Myocyte (in vitro differentiated cells): ENCODE measurements at places on chromosomes 5 and 9.
A peak's percentile ranks its signal among the peaks of the same experiment; 100 is the strongest.

DNA sequence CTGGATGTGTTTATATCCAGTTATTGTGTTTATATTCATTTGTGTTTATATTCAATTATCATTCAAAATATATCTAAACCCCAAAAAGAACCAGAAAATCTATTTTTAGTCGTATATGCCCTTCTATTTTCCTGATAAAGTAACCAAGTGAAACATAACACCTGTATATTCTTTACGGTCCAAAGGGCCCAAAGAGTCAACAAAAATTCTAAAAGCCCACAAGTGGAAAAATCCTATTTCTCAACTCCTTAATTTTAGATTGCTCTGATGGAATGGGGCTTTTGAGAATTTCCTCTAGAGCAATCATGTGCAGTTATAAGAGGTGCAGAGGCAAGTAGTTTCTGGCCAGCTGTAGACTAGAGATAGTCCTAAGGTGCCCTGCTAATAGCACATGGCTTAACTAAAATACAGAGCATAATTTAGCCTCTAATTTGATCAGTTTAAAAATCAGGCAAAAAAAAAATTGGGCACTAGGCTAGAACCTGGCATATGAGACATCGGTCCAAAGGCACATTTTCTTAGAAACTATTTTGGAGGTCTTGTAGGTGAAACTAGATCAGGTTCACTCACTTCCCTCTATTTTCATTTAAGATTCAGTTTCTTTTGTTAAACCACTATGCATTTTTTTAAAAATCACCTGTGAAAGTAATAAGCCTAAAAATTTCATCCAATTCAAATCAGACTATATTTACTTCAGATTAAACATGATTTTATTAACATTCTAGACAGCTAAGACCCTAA lies 256.0 kb downstream of the FBXL17 start:
- no peak for DNase-seq

- no peak for DNase-seq
Observed at GRCh38 chr9:124632077-124632621, 125.0 kb upstream of the NR5A1 start.

- DNase-seq: peak; percentile 85
Observed at GRCh38 chr9:133532937-133533668, 1.4 kb upstream of the ADAMTSL2 start.

DNA sequence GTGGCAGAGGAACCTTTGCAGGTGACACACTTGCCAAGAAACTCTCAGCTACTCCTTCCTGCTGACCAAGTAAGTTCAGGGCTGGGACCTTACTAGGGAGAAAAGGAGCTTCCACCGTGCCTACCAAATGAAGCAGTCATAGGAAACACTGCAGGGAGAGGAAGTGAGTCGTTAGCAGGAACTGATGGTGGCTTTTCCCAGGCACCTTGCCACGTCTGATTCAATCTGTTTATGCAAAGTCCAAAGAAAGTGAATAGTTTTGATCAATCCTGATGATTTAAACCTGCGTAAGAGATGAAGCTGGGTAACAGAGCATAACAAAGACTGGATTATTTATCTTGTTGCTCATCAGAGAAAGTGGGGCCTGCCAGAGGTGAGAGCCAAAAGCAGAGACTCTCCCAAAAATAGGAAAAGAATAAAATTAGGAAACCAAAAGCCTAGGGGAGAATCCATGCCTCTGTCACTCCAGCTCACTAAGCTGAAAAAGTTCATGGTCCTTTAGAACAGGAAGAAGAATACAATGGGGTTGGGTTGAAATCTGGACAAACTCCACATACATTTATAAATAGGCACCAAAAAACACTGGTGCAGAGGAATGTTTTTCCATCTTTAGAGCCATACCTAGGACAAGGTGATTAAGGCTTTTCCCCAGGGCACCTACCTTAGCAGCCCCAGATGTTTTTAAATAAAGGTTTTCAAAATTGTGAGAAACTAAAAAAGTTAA lies 9.3 kb upstream of the PFDN1 start:
- DNase-seq: no peak

DNA sequence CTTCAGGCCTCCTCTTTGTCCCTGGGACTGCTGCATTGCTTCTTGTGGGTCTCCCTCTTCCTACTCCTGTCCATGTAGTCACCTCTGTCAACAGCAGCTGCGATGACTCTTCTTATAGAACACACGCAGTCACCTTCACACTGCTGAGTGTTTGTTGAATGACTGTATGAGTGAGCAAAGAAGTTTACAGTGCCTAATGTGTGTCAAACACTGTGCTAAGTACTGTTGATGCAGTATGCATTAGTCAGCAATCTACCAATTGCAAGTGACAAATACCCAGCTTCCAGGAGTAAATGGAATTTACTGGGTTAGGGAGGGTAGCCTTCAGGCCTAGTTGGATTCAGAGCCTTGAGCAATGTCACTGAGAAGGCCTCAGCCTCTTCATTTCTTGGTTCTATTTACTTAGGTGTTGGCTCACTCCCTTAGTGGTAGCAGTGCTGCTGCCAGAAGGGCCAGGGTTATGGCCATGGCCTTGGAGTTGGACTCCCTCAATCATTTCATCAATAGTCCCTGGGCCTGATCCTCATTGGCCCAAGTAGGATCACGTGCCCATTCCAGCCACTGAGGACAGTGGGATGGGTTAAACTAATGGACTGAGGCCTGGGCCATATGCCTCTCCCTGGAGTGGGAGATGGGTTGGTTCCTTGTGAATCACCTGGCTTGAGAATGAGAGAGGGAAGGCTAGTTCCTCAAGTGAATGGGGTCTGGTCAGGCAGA lies 93.5 kb downstream of the RGS3 start:
- no peak for DNase-seq

- no peak for DNase-seq
Observed at GRCh38 chr5:163448491-163448890, 11.1 kb downstream of the CCNG1 start.

DNA sequence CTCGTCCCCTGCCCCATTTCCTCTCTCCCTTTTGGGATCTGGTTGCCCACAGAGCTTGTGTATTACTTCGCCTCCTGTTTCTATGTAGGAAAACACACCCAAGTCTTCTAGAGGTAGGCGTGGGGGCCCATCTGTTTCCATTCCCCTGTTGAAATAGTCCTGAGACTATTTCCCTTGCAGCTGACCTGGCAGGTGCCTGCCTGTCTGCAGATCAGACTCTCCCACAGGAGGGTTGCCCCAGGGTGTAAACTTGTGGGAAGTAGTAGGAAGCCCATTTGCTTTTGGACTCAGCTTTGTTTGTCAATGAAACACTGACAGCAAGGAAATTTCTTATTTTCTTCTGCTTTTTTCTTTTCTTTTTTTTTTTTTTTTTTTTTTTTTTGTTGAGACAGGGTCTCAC lies 16.3 kb upstream of the GARNL3 start:
- no peak for DNase-seq

DNA sequence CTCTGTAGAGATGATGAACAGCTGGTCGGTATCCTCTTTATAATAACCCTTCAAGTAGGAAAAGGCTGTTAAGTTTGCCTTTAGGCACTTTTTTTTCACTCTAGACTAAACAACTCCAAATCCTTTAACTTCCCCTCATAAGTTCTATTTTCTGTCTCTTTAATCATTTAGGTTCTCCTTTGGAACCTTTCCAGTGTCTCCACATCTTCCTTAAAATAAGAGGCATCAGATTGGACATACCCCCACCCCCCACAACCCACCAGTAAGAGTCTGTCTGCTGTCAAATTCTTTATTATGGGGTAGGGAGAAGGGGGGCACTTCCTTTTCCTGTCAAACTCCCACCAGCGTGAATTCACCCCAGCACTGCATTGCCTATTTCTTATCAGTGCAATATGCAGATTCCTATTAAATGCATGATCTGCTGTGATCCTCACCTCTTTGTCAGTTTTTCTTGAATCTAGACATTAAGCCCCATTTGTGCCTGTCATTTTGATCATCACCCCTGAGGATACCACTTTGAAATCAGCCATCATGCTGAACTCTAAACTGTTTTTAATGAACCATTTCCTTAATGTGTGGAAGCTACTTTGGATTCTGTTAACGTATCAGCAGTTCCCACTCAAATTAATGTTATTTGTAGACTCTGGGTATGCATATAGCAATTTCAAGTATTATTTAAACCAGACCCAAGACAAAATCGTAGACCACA lies 212.2 kb downstream of the PDZD2 start:
- DNase-seq: no peak

DNA sequence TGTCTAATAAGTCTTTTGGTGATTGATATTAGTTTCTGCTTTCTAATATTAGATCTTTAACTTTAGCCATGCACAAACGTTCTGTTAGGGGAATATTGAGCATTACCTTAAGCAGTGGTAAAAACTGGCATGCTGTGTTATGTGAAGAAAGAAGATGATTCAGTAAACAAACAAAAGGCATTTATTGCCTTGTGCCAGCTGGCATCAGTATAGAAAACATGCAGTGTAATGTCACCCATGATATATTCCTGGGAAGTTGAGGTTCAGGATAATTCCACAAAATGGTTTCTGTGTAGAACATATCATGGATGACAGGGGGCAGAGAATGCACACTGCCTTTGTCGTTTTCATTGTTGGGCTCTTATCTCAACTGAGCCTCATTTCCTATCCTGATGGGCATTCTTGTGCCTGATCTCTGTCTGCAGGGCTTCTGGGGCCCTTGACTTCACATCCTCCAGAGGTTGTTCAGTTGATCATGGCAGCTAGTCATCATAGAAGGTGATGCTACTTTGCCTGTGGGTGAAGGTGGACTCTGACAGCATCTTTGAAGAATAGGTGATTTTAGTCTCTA lies 24.2 kb downstream of the LRRTM2 start:
- DNase-seq: no peak

DNA sequence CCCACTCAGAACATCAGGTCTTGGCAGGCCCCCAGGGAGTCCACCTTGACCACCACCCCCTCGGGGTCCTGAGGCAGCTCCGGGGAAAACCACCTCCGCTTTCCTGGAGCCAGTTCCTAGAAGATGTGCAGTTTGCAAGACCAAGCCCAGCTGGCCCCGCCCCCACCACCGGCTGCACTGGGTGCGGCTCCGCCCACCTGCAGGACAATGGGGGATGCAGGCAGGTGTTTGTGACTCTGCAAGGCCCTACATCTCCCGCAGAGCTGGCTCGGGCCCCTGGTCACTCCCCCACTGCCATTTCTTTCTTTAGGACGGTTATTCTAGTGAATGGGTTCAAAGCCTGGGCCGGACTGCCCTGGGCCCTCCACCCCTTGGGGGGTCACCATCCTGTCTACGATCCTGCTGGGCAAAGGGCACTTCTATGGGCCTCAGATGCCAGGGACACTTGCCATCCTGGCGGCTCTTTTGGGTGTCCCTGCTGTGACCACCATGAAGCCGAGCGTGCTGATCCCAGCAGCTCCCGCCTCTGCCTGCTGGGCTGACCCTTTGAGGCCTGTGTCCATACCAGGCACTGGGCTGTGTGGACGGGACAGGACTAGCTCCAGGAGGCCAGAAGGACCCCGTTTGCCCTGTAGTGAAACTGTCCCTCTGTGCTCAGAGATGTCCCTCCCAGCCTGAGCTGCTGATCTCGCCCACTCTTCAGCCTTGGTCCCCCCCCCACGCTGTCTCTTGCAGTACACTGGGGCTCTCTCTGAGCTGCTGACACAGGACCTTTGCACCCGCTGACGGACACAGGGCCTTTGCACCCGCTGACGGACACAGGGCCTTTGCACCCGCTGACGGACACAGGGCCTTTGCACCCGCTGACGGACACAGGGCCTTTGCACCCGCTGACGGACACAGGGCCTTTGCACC lies 5.9 kb upstream of the NACC2 start:
- DNase-seq: no peak

DNA sequence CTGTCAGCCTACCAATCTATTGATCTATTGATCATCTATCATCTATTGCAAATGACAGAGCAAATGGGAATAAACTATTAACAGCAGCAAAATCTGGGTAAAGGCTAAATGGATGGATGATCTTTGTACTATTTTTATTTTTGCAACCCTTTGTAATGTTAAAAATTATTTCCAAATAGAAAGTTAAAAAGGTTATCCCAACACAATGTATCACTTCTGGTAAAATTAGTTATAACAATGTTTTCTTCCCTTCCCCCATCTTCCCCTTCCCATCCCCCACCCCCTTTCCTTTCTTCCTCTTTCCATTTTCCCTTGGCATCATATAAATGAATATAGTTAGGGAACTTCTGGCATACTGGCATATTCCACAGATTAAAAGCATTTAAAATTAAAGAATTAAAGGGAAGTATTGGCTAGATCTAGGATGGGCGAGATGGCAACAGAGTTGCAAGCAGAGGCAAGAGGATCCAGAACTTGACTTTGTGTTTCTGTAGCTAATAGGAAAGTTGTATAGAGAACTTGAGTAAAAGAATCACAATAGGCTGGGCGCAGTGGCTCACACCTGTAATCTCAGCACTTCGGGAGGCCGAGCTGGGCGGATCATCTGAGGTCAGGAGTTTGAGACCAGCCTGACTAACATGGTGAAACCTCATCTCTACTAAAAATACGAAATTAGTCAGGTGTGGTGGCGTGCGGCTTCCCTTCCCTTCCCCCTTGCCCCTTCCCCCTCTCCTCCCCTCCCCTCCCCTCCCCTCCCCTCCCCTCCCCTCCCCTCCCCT lies 66.6 kb upstream of the TAF11L2 start:
- DNase-seq: no peak

DNA sequence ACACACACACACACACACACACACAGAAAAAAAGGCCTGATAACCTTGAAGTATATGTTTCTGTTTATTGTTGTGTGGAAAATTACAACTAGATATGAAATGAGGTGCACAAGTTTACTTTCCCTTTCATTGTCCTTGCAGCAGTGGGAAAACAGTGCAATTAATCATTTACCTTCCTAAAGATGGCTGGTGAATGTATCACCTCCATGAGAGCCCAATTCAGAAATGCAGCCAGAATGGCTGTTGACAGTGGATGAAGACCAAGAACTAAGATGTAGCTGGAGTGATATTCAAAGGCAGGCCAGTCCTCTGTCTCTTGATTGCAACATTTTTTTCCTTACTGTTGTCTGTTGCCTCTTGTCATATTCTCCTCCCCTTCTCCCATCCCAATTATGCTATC lies 49.6 kb upstream of the EIF4EBP3 start:
- no peak for DNase-seq

- no peak for DNase-seq
Observed at GRCh38 chr9:88988796-88989641, 2.2 kb upstream of the S1PR3 start.

DNA sequence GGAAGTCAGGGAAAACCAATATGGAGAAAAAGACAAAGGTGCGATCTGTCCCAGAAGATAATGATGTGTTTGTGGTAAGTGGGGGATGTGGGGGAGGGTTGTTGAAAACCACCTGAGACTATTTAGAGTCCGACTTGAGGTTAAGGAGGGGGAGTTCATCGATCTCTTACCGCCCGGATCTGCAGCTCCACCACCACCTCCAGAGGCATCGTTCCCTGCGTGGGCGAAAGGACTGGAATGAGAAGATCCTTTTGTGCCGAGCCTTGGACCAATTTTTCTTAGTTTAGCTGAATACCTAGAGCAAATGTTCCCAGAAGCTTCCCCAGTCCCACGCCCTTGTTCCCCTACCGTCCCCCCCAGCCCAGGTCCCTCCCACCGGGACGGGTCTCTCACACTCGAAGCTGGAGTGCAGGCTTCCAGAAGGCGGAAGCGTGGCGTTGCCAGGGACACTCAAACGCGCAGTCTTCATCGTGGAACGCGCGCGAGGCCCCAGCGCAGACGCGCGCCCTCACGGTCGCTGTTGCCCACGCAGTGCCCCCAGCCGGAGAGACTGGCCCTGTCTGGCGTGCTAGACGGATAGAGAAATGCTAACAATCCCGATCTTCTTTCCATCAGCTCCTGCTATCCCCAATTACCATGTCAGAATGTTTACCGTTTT lies at the start of gene SPATA6L:
Gene SPATA6L (minus strand): TSS at position 439 of the 658 bp plus-strand sequence. CDS start 230 bp downstream, at position 209.
- peak; percentile 57 for DNase-seq

- peak; percentile 54 for DNase-seq
Observed at GRCh38 chr9:22037954-22038690, 29.0 kb upstream of the CDKN2B start.

GRCh38 chr5:169435506-169436229 lies 134.7 kb upstream of the SLIT3 start:
- no peak for DNase-seq
